T-helper 17 cell (primary cell): ENCODE measurements at places on chromosomes 1 and 21.

DNA sequence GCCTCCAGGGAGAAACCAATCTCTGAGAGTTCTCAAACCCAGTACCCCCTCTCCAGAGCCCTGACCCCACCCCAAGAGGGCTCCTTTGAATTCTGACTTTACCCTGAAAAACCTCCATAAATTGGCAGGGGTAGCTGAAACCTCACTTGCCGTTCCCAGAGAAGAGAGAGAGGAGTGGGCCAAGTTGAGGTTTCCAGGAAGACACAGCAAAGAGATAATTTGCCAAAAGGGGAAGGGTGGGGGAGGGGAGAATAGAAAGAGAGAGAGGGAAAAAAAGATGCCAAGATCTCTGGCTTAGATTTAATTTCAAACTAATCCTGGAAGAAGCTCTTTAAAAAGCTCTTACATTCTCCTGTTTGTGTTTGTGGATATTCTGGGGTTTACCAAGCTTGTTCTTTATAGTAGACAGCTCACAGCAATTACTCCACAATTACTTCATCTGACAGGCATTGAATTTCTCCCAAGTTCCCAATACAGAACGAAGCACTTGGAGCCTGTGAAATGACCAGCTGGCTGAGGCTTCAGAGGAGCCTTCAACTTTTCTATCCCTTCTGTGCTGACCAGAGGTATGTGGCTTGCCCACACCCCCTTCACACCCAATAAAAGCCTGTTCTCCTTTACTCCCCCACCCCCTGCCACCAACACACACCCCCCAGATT is 1.1 kb upstream of the GRHL3 start:
- DNase-seq: no peak

GRCh38 chr1:219174460-219175211 is 958 bp downstream of the LYPLAL1 start:
- DNase-seq: no peak

DNA sequence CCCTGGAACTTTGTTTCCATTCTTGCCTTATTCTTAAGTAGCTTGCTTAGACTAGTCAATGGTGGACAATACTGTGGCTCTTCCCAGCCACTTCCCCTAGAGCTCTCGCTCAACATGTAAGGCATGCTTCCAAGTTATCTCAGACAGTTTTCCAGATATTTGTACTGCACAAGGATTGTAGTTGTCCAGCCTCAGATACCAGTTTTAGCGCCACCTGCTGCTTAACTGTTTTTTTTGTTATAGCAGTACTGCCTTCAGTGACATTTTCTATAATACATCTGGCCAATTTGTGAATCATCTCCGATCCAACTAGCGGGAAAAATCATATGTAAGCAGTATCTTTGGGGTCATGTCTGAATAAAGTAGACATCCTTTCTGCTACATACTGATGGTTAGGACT is 346.7 kb upstream of the ADGRL4 start:
- no peak for DNase-seq

GRCh38 chr1:114153261-114154145 is at the start of gene SYT6:
SYT6 (minus strand) TSS chr1:114153869; CDS start chr1:114153772, 97 bp downstream.
- DNase-seq: no peak

DNA sequence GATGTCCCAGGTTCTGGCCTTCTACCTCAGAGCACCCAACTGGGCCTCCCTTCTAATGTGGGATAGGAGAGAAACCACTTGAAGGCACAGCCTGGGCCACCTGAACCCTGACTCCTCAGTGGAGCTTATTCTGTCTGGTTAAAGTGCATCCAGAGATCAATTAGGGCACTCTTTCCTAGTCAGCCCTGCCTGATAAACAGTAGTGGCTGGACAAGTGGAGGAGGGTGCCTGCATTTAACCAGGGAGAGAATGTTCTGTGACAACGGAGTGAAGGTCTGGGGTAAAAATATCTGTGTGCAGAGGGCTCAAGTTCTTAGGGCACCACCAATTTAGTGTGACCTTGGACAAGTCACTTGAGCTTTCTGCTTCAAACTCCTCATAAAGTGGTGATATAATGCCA is 101.8 kb downstream of the FAM78B start:
- no peak for DNase-seq
